Cerebellar cortex (tissue), 1 donor: ENCODE measurements at places on chromosomes 7 and 10.

DNA sequence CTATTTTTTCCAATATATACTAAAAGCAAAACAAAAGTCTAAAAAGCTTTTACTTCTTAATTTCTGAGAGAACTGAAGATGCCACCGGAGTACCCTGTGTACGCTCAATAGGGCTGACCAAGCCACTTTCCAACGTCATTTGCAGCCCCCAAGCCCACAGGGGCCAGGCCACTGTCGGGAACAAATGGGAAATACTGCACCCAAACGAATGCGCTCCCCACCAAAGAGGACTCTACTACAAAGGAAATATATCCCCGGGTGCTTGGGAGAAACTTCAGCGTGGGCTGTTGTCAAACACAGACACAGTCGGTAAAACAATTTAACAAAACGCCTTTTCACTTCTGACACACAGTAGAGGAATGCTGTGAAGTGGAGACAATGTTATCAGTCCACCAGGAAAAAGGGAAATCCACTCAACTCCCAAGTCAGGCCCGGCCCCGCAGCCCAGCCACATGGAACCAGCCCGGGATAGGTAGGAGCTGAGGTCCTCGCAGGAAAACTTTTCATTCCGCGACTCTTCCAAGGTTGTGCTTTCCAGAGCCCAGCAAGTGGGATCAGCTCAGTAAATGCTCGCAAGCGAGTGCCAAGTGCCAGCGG is 1.4 kb downstream of the PARD3 start:
- no peak for DNase-seq

GRCh38 chr7:158803367-158803969 is 25.8 kb downstream of the ESYT2 start:
- no peak for DNase-seq

DNA sequence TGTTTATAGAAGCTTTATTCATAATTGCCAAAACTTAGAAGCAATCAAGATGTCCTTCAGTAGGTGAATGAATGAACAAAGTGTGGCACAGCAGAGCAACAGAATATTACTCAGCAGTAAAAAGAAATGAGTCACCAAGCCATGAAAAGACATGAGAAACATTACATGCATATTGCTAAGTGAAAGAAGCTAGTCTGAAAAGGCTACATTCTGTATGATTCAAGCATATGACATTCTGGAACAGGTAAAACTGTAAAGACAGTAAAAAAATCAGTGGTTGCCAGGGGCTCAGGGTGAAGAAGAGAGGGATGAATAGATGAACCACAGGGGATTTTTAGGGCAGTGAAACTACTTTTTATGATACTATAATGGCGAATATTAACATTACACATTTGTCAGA is 80.9 kb upstream of the APBB1IP start:
- no peak for DNase-seq

GRCh38 chr7:33904681-33905388 is 504 bp upstream of the BMPER start:
- no peak for DNase-seq

- DNase-seq: no peak
Observed at GRCh38 chr7:136957391-136957790, 88.9 kb downstream of the CHRM2 start.

DNA sequence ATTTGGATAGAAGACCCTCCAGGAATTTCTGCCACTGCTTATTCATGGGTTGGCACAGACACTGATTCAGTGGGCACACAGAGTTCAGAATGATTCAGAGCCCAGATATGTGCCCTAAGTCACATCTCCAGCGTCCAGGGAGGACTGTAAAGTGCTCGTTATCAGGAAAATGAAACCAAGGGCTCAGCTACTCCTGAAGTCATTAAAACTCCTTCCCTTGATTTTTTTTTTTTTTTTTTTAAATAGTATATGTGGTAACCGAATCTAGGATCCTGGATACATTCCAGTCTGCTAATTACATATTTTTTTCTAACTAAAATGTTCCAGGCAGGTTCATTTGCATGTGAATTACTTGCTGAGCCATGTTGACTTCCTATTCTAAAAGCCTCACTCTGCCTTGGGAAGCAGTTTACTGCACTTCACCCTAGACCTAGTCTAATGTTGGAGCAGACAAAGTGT is 34.7 kb downstream of the MET start:
- DNase-seq: no peak
